ENCODE measurements at places on chromosomes 7 and 10.

- peak; percentile 90 for DNase-seq
Observed at GRCh38 chr10:44752451-44753441, 158.4 kb upstream of the TMEM72 start.

DNA sequence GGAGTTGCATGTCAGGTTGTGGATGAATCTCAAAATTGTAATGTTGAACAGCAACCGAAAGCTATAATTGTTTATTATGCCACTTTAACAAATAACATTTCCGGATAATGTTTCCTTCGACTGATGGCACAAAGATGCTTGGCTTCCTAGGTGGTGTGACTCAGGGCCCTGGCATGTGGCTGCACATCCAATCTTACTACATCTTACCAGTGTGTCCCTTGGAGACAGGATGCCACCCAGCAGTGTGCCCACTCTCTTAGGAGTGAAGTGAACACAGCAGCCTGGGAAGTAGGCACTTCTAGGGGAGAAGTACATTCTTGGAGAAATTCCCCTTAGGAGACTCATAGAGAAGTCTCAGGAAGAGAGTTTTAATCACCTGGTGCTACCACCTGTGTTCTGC lies 33.0 kb upstream of the GPR26 start:
- DNase-seq = no peak

DNA sequence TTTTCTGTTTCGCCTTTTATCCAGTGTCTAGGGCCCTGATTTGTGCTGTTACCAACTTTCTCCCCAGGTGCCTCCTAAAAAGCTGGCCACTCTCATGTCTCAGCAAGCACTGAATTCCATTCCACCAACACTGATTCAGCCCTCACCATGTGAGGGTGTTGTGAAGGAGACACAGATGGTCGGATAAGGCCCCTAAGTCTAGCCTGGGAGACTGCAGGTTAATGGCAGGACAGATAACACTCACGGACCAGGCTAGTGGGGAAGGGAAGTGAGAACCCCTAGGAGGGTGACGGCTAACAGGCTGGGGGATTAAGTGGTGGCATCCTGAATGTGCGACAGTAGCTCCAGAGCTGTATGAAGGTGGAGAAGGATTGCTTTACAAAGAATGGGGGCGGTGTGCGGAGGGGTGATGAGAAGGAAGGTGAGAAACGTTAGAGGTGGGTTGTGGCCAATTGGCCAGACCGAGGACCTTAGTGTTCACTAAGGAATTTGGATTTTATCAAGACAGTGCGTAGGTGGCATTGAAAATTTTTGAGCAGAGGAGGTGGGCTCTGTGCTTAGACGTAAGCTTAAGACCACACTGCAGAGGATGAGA lies 3.8 kb upstream of the DUSP5 start:
- no peak for DNase-seq

DNA sequence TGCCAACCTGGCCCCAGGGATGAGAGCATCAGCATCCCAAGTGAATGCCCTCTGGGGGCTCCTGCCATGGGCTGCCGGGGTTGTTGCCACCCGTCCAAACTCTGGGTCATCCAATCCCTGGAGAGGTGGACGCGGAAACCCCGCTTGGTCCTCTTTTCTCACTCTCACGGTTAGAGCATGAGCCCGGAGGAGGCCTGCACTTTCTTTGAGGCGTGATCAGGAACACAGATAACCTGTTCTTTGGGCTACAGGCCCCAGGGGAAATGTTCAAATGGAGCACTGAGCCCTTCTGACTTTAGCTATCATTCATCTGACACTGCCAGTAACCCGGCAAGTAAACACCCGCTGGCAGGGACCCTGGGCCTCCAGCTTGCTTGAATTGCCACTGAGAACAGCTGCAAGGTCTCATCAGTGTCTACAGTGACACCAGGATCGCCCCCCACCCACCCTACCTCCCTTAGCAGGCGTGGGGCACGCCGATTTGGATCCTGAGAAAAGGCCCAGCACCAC lies 29.4 kb upstream of the SLF2 start:
- DNase-seq = no peak

- no peak for DNase-seq
Observed at GRCh38 chr10:128482052-128482451, 355.8 kb upstream of the MKI67 start.

- DNase-seq = no peak
Observed at GRCh38 chr7:68015122-68015977, 1018.7 kb downstream of the TYW1 start.

GRCh38 chr10:110516815-110517492 lies 19.2 kb downstream of the DUSP5 start:
- DNase-seq = no peak

- DNase-seq = no peak
Observed at GRCh38 chr7:123355576-123356190, 155.9 kb upstream of the SLC13A1 start.

DNA sequence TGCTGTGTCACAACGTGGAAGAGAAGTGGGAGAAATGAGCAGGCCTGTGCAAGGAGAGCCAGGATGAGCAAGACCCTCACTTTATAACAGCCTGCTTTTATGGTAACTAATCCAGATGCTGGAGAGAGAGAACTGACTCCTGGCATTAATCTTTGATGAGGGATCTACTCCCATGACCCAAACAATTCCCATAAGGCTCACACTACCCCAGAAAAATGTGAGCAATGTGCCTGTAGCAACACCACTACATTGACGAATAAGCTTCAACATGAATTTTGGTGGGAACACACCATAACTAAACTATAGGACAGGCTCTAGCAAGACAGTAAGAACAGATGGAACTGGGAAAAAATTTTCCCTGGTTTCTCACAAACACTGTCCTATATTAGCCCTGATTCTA lies 173.6 kb upstream of the PRSS58 start:
- no peak for DNase-seq

DNA sequence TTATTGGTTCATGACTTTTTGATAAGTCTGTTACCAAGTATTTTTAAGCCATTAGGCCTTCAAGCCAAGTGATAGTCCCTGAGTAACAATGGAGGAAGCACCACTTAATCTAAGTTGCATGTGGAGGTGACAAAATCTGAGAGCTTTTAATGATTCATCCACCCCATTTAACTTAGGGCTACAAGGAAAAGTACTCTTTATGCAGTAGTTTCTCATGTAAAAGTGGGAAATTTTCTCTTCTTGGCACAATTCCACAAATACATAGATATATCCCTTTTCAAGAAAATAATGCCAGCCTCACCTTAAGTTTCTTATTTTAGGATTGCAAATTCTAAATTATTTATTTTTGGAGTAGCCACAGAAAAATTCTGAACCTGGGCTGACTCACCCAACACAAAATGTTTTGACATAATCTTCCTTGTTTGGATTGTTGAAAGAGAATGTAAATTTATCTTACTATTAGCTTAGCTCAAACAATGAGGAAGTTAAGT lies 85.7 kb downstream of the SUGCT start:
- peak; percentile 70 for DNase-seq

- DNase-seq = peak; percentile 80
Observed at GRCh38 chr10:91974960-91975359, 51.4 kb downstream of the BTAF1 start.

GRCh38 chr7:24152877-24153472 lies 131.0 kb upstream of the NPY start:
- DNase-seq = no peak

GRCh38 chr10:31646519-31646918 lies 282.1 kb downstream of the ARHGAP12 start:
- DNase-seq = no peak

GRCh38 chr7:134910214-134910890 lies 76.0 kb upstream of the AGBL3 start:
- no peak for DNase-seq

- DNase-seq = no peak
Observed at GRCh38 chr10:59891349-59891748, 15.0 kb downstream of the CCDC6 start.

DNA sequence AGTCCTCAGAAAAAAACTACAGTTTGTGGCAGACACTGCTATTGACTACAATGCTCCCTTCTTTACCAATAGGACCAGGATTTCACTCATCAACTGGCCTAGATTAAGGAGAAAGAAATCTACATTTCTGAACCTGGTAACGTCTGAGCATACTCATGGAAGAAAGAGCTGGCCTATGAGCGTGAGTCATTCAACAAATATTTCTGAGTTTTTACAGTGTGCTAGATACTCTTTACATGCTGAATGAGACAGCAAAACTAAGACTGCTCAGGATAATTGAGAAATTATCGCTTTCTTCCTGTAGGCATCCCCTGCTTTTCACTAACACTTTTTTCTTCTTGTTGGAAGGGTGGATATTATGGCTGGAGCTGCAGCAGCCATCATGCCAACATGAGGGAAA lies 609.7 kb downstream of the TNS3 start:
- peak; percentile 80 for DNase-seq

DNA sequence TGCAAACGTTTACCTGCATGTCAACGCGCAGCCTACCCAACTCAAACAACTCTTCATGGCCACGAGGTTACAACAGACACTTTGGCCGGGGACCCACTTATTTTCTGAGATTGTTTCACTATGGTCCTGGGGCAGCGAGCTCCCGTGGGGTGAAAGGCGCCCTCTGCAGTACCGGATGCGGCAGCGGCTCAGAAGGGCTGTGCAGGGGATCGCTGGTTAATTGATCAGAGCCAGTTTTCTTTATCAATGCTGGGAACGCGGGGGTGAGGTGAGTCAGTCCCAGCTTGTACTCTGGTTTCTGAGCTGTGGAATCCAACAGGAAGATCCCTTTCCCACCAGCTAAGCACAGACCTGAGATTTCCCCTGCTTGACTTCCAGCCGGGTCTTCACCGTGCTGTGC lies 366.5 kb upstream of the KLF6 start:
- no peak for DNase-seq

GRCh38 chr10:62115842-62116241 lies 152.8 kb downstream of the RTKN2 start:
- no peak for DNase-seq

DNA sequence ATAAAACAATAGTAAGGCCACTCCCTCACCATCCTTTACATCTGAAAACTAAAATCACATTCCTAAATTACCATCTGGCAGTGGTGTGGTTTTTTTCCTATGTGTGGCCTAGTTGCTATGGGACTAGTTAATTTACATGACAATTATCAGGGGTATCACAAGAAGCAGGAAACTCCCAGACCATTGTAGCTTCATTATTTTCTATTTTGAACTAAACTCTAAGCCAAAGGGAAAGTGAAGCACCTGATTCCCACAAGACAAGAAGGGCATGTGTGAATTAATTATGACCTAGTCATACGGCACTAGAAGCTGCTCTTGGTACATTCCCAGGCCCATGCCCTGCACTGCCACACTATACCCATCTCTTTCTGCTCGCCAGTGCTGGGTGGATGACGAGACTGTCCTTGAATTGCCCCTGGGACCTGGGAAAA lies 103.4 kb downstream of the ATXN7L1 start:
- no peak for DNase-seq

DNA sequence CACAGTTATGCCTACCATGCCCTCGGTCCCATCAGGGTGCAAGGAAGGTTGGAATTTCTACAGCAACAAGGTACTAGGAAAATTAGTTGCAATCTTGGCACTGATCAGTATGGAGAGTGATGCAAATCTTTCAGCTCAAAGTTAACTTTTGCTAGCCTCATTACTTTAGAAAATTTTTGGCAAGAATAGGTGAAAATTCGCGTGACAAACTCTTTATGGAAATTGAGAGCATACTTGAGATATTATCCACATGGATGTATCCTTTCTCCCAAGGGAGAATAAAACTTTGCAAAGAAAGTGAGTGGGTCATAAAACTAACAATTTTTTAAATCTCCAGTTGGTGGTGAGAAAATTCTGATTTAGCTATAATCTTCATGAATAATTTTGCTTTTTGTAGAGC lies 71.1 kb upstream of the SLC39A12 start:
- DNase-seq = no peak

DNA sequence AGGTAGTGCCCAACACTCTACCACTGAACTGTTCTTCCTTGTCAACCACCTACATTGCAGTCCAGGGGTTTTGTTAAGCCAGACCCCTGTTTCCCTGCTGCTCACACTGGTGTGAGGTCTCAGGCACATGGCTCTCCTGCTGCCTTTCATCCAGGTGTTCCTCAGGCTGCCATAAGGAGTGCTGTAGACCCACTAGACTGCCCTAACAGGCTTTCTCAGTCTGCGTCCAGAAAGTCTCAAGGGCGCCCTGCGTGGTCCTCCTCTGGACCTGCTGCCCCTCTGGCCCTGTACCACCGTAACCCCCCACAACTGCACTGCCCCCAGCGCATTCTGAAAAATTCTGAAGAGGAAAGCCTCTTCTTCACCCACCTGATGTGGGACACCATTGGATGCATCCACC lies 225.7 kb upstream of the ANKRD30A start:
- DNase-seq = no peak

DNA sequence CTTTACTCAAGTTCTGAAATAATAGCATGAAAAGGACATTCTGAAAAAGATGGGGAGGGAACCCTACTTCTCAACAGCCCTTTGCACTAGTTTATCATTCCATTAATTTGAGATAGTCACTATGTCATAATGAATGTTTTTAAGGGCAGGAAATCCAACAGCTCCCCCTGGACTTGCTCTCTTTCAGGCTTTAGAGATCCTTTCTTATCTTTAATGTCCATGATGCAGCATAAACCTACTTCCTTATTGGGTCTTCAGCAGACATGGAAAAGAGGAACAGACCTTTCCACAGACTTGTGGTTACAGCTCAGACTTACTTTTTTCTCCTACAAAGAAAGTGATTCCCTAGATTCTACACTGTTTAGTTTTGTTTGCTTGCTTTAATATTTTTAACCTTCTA lies 87.3 kb downstream of the IDE start:
- no peak for DNase-seq

GRCh38 chr10:130989670-130990232 lies 321.8 kb downstream of the TCERG1L start:
- DNase-seq = no peak

DNA sequence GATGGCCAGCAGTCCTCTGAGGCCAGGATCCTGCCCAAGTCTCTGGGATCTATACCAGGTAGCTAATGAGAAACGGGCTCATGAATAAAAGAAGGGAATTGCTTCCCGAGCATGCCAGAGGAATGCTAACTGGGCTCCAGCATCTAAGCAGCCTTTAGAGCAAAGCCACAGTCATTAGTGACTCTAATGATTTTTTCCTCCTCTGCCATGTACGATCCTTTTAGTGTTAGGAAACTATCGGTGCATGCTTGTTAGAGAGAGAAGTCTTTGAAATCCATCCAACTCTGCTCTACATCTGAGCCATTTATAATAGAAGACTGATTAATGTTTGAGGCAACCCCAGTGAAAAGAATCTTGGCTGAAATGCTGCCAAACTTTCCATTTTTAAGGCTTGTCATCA lies 124.9 kb upstream of the TCERG1L start:
- DNase-seq = no peak

Measured in HCEC 1CT (cell line).